ENCODE measurements at places on chromosomes 16 and 17. TPM values are rescaled to one million over a fixed set of nuclear protein-coding genes. Genes with fewer than 3 reads are reported as not detected.

DNA sequence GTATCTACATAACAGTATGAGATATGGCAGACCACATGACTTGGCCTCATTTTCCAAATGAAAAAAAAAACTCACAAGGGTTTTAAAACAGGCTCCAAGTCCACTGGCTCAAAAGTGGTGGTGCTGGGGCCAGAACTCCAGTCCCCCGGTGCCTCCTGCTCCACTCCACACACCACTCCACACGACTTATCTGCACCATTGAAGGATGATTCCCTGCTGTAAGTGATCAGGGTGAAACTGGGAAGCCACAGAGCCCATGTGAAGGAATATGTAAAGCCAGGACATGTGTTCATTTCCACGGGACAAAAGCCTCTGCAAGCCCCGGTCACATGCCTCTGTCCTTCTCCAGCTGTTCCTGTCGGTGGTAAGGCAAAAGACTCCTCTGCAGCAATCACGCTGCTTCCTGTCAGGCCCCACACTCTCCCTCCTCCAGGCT is 97.2 kb downstream of the ZNF18 start:
- H3K27me3 ChIP-seq, result peaks cover 10% of the 10 kb centered on the region
- no peaks in the 10 kb centered on the region for H3K4me1 ChIP-seq
- no peaks in the 10 kb centered on the region for H3K36me3 ChIP-seq
- H3K4me3 ChIP-seq, result no peak overlapping the region

GRCh38 chr17:17542906-17543635 is 46.9 kb upstream of the RASD1 start:
- peaks cover 2% of the 10 kb centered on the region for H3K36me3 ChIP-seq
- no peaks in the 10 kb centered on the region for H3K27me3 ChIP-seq
- no peak for DNase-seq
- no peak overlapping the region for H3K4me3 ChIP-seq
- no peak overlapping the region for H3K27ac ChIP-seq

DNA sequence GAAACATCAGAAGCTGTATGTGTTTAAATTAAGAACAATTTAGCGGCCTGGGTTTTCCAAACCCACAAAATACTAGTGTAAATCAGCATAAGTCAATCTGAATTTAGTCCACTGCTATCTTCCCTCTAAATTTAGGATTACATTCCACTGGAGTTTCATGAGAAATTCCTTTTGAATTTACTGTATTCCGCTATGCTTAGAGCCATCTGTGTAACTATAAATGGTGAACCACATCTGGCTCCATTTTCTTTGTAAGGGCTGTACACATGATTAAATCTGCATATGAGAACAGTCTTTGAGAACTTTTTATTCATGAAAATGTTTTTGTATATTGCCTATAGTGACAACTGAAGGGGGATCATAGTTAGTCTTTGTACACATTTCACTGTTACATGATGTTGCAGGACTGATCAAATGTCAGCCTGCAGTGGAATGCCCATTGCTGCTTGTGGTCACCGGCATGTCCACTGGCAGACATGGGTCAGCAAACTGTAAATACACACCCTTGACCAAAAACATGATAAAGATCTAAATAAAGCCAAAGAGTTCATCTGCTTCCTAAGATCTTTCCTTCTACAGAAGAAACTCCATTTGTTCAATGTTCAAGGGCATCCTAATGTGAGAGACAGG is 36.8 kb downstream of the RPGRIP1L start:
- H3K27me3 ChIP-seq, result no peaks in the 10 kb centered on the region
- no peak overlapping the region for H3K27ac ChIP-seq
- H3K36me3 ChIP-seq, result no peaks in the 10 kb centered on the region
- no peak overlapping the region for H3K4me3 ChIP-seq
- no peak for DNase-seq
- H3K4me1 ChIP-seq, result no peaks in the 10 kb centered on the region

DNA sequence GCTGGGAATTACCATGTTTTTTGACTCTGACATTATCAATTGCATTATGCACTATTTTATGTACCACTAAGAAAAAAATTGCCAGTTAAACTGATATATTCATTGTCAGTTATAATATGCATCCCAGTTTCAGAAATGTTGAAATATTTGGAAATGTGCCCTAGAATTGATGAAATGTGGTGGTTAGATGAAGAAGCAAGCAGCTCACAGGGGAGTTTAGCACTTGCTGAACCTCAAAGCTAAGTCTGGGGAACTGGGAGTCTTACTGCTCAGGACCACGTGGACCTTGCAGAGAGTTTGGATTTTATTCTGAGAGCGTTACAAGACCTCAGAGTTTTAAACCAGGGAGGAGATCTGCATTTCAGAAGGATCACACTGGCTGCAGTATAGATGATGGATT is 67.9 kb downstream of the TNRC6C start:
- no peak overlapping the region for H3K4me3 ChIP-seq
- H3K4me1 ChIP-seq, result no peaks in the 10 kb centered on the region
- H3K27ac ChIP-seq, result no peak overlapping the region
- no peaks in the 10 kb centered on the region for H3K27me3 ChIP-seq
- H3K36me3 ChIP-seq, result peaks cover 2% of the 10 kb centered on the region

GRCh38 chr16:81003610-81004460 is 2.9 kb downstream of the CMC2 start:
- peaks cover 19% of the 10 kb centered on the region for H3K4me1 ChIP-seq
- no peak overlapping the region for H3K27ac ChIP-seq
- DNase-seq, result no peak
- H3K4me3 ChIP-seq, result no peak overlapping the region

- DNase-seq, result no peak
- H3K27me3 ChIP-seq, result peaks cover 4% of the 10 kb centered on the region
- peaks cover 2% of the 10 kb centered on the region for H3K4me1 ChIP-seq
- no peak overlapping the region for H3K27ac ChIP-seq
- no peak overlapping the region for H3K4me3 ChIP-seq
- H3K36me3 ChIP-seq, result no peaks in the 10 kb centered on the region
These were observed 14.0 kb upstream of the DPEP1 start for GRCh38 chr16:89599451-89599858.

DNA sequence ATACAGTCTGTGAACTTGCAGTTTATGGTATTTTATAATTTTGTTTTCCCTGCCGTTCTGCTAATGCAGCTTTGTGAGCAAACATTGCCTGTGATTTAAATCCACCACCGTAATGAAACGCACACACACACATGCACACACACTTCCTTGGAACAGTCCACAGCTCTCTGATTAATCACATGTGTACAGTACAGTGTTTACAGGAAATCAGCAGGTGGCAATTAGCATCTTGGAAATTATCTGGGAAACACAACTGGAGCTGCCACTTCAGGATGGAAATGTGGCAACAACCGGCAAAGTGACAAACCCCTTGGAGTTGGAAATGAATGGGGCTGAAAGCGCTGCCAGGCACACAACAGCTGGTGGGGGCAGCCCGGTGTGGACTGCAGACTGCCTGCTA is 12.9 kb upstream of the ZKSCAN2 start:
- H3K27ac ChIP-seq, result no peak overlapping the region
- H3K27me3 ChIP-seq, result no peaks in the 10 kb centered on the region
- H3K4me1 ChIP-seq, result no peaks in the 10 kb centered on the region
- no peak overlapping the region for H3K4me3 ChIP-seq

DNA sequence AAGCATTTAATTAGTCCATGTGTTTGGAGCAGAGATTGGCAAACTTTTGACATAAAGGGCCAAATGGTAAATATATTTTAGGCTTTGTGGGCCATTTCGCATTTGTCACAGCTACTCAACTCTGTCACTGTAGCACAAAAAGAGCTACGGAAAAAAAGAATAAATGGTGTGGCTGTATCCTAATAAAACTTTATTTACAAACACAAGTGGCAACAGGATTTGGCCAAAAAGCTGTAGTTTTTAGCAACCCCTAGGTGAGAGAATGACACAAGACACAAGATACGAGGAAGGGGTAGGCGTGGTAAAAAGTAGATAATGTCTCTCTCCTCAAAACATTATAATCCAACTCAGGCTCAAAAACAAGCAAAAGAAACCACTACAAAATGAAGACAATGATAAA is 66.5 kb downstream of the TTC19 start:
- no peak overlapping the region for H3K27ac ChIP-seq
- H3K36me3 ChIP-seq, result peaks cover 40% of the 10 kb centered on the region
- DNase-seq, result no peak
- H3K4me1 ChIP-seq, result no peaks in the 10 kb centered on the region
- no peaks in the 10 kb centered on the region for H3K27me3 ChIP-seq
- no peak overlapping the region for H3K4me3 ChIP-seq

GRCh38 chr17:42307362-42307927 is 19.1 kb downstream of the STAT5A start:
- H3K27ac ChIP-seq, result no peak overlapping the region
- H3K4me3 ChIP-seq, result no peak overlapping the region
- peaks cover 32% of the 10 kb centered on the region for H3K27me3 ChIP-seq
- no peak for DNase-seq

GRCh38 chr17:31754239-31754945 is 104.7 kb downstream of the COPRS start:
- H3K36me3 ChIP-seq, result no peaks in the 10 kb centered on the region
- no peak for DNase-seq
- H3K27ac ChIP-seq, result no peak overlapping the region
- H3K27me3 ChIP-seq, result no peaks in the 10 kb centered on the region

- no peak for DNase-seq
- H3K27ac ChIP-seq, result no peak overlapping the region
- H3K27me3 ChIP-seq, result no peaks in the 10 kb centered on the region
- H3K4me1 ChIP-seq, result no peaks in the 10 kb centered on the region
- no peak overlapping the region for H3K4me3 ChIP-seq
These were observed 1.1 kb downstream of the ABCA9 start for GRCh38 chr17:69059458-69060175.

- no peak overlapping the region for H3K4me3 ChIP-seq
- DNase-seq, result no peak
- H3K36me3 ChIP-seq, result no peaks in the 10 kb centered on the region
- no peak overlapping the region for H3K27ac ChIP-seq
- H3K27me3 ChIP-seq, result peaks cover 34% of the 10 kb centered on the region
These were observed 64.8 kb downstream of the SPECC1 start for GRCh38 chr17:20074001-20074400.

DNA sequence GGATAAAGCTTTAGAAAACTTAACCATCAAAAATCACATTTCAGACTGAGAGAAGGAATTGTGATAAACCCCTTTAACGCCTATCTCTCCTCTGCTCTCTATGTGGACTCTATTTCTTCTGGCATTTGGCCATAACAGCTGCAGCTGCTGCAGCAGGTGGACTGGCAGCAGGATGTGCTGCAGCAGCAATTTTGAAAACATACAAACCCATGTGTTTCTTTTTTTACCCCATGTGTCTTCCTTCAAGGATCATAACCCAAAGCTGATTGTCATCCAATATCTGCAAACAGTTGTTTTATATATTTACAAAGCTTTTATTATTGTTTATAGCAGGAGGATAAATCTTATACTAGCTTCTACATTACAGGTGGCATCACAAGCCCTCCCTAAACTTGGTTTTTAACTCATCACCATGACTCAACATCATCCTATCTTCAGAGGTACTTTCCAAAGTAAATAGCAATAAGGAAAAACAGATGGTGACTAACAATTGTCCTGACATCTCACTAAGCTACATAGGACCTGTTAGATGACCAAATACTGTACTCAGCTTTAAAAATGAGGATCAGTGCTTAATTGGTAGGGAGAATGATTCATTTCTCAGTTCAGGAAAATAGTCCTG is 14.5 kb upstream of the KRTAP9-2 start:
- no peaks in the 10 kb centered on the region for H3K36me3 ChIP-seq
- peaks cover 2% of the 10 kb centered on the region for H3K4me1 ChIP-seq
- peaks cover 6% of the 10 kb centered on the region for H3K27me3 ChIP-seq
- no peak for DNase-seq
- no peak overlapping the region for H3K27ac ChIP-seq
- no peak overlapping the region for H3K4me3 ChIP-seq

- no peak overlapping the region for H3K4me3 ChIP-seq
- no peak overlapping the region for H3K27ac ChIP-seq
- peaks cover 3% of the 10 kb centered on the region for H3K27me3 ChIP-seq
- H3K36me3 ChIP-seq, result no peaks in the 10 kb centered on the region
- H3K4me1 ChIP-seq, result no peaks in the 10 kb centered on the region
These were observed 28.5 kb downstream of the SYCE1L start for GRCh38 chr16:77227745-77228144.

DNA sequence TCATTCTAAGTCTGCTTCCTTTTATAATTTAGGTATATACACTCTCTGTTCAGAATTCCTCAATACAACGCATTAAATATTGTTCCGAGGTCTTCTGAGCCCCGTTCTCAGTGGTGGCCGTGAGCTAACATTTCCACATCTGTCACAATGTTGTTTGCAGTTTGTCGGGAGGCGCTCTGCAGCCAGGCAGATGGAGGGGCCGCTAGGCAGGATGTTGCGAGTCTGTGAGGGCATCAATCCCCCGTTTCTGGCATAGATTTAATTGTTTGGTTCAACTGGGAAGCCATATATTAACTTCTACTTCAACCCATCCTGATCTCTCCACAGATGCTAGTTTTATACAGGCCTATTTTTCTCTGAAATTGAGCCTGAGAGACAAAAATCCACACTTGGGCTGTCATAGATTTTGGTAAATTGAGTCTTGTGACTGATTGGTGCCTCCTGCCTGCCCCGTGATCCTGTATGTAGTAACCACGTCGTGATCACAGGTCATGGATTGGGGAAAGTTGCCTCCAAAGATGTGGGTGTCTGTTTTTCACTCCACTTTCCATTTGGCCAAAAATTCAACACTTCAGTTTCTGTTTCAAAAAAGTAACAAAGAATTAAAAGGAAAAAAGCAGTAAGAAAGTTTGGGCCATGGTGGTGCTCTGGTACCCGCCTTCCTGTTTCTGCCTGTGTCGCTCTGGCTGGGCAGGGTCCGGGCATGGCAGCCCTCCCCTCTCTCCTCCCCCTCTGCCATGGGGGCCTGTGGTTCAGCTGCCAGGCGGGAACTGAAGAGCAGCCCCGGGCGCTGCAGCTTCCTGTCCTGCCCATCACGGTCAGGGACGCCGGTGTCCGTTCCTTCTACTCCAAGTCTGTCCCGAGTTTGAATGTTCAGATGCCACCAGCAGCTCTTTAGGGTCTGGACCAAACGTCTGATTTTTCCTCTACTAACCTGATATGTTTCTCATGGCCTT is 41.5 kb downstream of the RPTOR start:
- no peak overlapping the region for H3K27ac ChIP-seq
- H3K36me3 ChIP-seq, result peaks cover 2% of the 10 kb centered on the region
- no peaks in the 10 kb centered on the region for H3K27me3 ChIP-seq
- H3K4me3 ChIP-seq, result no peak overlapping the region

- H3K27ac ChIP-seq, result no peak overlapping the region
- H3K4me1 ChIP-seq, result no peaks in the 10 kb centered on the region
- DNase-seq, result no peak
- peaks cover 18% of the 10 kb centered on the region for H3K36me3 ChIP-seq
- no peak overlapping the region for H3K4me3 ChIP-seq
These were observed 39.7 kb downstream of the ARHGAP17 start for GRCh38 chr16:24975428-24975889.

Gene TPSD1
- total RNA-seq, result not detected

Gene CACNA1G
- 0.36 TPM for total RNA-seq

Gene KRTAP1-5
- not detected for total RNA-seq

Gene FBXO39
- total RNA-seq, result not detected

Gene KREMEN2
- total RNA-seq, result 0.31 TPM

Gene CYBA
- total RNA-seq, result 112 TPM

Gene ZG16
- total RNA-seq, result not detected

Gene ST6GALNAC1
- 6.6 TPM for total RNA-seq

Gene LRRC37A2
- 22.4 TPM for total RNA-seq

Gene ITGA2B
- total RNA-seq, result 1.2 TPM

Gene KRTAP4-1
- total RNA-seq, result not detected

Gene MEIOB
- not detected for total RNA-seq

Gene KRTAP3-2
- total RNA-seq, result not detected

Gene DNAAF1
- total RNA-seq, result 1.4 TPM

Gene MRPL45
- total RNA-seq, result 46.3 TPM

Gene SULT1A1
- total RNA-seq, result 20.9 TPM

Gene SLFN14
- total RNA-seq, result not detected

Gene FSCN2
- 4.8 TPM for total RNA-seq

Gene ADORA2B
- total RNA-seq, result 0.67 TPM

Gene SLFN11
- 2.1 TPM for total RNA-seq
